ENCODE measurements at places on chromosomes 12 and 14.

- no peak for DNase-seq
Observed at GRCh38 chr12:127169321-127170181, 1097.4 kb upstream of the TMEM132C start.

GRCh38 chr14:28493516-28493915, 273.1 kb upstream of the FOXG1 start:
- no peak for DNase-seq

GRCh38 chr12:89192429-89192828, 159.9 kb downstream of the DUSP6 start:
- no peak for DNase-seq

GRCh38 chr12:89433634-89434033, 81.3 kb upstream of the DUSP6 start:
- no peak for DNase-seq

DNA sequence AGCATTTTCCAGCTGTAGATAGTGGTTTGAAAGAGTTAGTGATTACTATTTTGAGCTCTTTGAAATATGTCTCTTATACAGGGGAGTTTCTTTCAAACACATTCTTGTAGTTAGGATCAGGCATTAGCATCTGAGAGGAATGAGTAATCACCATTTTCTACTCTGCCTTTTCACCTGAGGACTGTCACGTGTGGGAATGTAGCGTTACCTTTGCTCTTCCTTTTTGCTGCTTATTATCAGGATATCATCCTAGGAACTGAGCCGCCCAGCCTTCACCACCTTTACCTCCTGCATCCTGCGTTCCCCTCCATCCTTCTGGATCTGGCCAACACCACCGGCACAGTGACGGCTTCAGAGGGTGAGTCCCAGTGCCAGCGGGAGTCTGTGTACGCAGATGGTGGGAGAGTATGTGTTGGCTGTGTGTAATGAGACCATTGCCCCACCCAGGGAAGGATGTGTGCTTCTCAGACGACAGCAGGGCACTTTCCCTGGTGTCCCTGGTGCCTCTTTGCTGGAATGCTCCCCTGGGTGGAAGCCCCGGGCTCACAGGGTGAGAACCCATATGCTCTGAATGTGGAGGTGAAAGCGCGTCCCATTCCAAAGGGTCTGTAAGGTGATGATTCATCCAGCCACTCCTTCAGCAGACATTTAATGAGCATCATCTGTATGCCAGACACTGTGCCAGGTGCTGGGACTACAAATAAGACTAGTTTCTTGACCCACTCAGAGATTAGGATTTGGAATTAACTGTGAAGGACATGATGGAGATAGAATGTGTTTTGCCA, 27.5 kb downstream of the GSG1 start:
- no peak for DNase-seq

GRCh38 chr12:123131291-123131832, 19.5 kb downstream of the PITPNM2 start:
- no peak for DNase-seq

GRCh38 chr14:26905229-26905628, 307.4 kb upstream of the NOVA1 start:
- no peak for DNase-seq

DNA sequence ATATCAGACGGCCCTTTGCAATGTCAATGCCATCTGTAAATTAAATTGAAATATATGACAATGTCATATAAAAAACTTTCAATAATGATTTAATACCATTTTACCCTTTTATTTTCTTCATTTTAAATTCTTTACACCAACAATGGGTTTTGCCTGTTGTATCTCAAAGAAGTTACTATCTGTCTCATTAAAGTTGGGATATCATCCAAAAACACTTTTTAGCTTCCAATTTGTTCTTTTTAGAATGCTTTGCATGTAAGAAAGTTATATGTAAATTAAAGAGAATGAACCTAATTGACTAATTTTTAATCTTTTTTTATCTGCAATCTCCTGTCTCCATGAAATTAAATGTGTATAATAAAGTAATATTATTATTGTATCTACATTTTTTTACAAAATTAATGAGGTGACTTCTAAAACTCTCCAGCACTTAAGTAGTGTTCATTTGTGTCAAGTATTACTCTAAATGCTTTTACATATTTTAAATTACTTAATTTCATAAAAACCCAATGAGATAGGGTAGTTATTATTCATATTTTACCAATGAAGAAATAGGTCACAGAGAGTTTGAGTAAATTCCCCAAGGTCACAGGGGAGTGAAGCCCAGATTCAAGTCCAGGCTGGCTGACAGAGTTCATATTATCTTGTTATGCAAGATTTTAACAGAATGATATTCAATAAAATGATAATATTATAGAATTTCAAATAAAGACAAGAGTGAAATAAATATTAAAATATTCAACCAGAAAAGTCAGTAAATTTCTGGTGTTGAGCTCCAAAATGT, 673.0 kb upstream of the FLRT2 start:
- DNase-seq: no peak

DNA sequence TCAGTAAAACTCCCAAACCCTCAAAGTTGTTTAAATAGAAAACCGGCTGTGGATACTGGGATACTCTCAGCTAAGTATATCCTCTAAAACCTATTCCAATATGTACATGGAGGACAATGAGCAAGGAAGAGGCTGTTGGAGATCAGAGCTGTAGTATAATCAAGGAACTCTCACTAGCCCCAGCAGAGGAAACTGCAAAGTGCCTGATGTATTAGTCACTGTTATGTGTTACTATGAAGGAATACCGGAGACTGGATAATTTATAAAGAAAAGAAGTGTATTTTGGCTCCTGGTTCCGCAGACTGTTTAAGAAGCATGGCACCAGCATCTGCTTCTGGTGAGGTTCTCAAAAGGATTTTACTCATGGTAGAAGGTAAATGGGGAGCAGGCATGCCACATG, 65.6 kb upstream of the RPL10L start:
- DNase-seq: no peak

GRCh38 chr12:6699259-6699988, 1.2 kb downstream of the PIANP start:
- no peak for DNase-seq
